Activated CD8-positive, alpha-beta memory T cell treated with anti-CD3 and anti-CD28 coated beads for 4 hours (primary cell): ENCODE measurements at places on chromosomes 2 and 18.

DNA sequence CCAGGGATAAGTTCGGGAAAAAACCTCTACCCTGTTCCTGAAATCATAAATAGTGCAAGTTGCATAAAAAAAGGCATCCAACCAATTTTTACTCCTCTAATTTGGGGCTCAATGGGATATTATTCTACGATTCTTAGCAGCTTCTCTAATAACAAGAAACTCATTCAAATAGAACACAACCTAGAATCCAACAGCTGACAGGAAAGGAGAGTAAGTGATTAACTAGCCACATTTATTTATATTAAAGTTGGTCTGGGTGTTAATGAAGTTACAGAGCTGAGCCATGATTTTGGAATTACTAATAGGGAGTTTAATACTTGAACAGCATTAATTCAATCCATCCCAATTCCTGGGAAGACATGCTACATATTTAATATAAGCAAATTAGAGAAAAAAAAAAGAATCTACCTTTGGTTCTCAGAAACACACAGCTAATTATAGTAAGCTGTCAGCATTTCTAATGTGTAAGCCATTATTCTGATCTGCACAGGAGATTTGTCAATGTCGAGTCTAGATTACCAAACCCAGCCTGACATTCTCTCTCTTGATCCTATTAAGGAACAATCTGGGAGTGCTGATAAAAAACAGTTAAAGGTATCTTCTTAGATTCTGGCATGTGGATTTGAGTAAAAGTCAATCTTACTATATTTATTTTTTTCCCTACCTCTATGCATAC lies 267.7 kb downstream of the NBAS start:
- DNase-seq, result no peak

- no peak for DNase-seq
Observed at GRCh38 chr18:74500372-74500771, 4.2 kb downstream of the CNDP2 start.

- DNase-seq, result no peak
Observed at GRCh38 chr2:19982268-19982667, 7.6 kb downstream of the WDR35 start.

- DNase-seq, result no peak
Observed at GRCh38 chr2:108965540-108966289, 23.3 kb downstream of the EDAR start.

GRCh38 chr2:190545555-190546385 lies 11.2 kb upstream of the NEMP2 start:
- no peak for DNase-seq

- DNase-seq, result no peak
Observed at GRCh38 chr2:696999-697627, 19.9 kb upstream of the TMEM18 start.

- no peak for DNase-seq
Observed at GRCh38 chr2:104860451-104860790, 6.5 kb downstream of the POU3F3 start.

DNA sequence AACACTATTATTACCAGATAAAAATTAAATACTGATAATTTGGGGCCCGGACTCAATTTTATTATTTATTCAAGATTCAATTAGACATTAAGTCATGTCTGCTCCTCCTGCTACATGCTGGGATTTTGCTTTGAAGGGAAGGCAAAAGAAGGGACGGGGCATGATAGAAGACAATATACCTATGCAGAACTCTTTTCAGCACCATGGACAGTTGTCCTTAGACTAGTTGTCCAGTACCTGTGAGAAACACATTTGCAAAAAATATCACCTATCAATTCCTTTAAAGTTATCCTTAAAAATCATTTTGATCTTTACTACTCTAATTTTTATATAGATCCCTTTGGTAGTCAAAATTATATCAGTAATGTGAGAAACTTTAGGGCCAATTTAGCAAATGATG lies 100.2 kb upstream of the SULT1C3 start:
- no peak for DNase-seq

GRCh38 chr18:36302676-36303075 lies 5.2 kb downstream of the FHOD3 start:
- no peak for DNase-seq

GRCh38 chr2:105660489-105660888 lies 84.2 kb upstream of the NCK2 start:
- no peak for DNase-seq

GRCh38 chr2:117519721-117520120 lies 294.8 kb upstream of the DDX18 start:
- no peak for DNase-seq

DNA sequence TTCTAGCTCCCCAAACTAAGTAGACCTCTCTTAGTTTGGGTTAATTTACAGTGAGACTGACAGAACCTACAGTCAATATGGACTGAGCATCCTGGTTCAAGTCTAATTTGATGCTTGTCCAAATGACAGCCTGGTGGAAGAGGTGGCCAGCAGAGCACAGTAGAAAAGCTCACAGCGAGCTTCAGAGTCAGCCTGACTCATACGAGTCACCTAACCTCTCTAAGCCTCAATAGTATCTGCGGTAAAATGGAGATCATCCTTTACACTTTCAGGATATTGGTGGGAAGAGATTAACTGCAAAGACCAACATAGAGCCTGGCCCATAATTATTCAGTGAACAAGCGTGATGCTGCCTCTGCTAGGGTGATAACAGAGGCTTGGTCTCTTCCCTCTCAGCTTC lies 54.5 kb downstream of the DOCK10 start:
- DNase-seq, result no peak

DNA sequence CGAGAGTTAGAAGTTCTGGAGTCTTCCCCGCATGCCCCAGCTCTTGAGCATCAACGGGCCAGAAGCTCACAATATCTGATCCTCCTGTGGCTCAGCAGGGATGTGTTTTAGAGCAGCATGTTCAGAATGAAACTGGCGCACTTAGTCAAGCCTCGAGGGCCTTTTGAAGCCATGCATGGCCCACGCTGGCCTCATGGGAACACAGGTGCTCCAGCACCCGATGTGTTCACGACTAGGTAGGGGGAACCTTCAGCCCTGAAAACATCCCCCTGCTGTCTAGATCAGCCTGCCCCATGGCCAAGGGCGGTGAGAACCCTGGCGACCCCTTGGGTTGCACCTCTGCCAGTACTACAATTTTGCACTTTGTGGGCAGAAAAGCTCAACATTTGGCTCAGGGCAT lies 32.8 kb downstream of the MSH6 start:
- DNase-seq, result no peak

GRCh38 chr2:198165289-198165688 lies 360.9 kb downstream of the PLCL1 start:
- DNase-seq, result no peak

- DNase-seq, result no peak
Observed at GRCh38 chr2:44100351-44100750, 68.3 kb upstream of the PPM1B start.

DNA sequence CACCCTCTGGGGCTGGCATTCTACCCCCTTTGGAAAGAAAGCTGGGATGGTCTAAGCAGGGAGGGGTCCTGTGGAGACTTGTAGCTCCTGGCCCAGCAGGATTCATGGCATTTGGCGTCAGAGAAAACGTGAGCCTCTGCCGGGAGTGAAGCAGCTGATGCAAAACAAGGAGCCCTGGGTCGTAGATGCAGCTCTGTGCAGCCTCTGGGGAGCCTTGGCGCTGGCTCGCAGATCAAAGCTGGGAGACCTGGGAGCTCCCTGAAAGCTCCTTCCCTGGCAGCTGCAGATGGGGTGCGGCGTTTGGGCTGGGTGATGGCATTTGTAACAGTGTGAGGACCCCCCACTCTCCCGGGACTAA lies 148.3 kb downstream of the KLHL29 start:
- no peak for DNase-seq

GRCh38 chr2:241598061-241598460 lies 38.9 kb downstream of the THAP4 start:
- no peak for DNase-seq

GRCh38 chr2:242054406-242054805 lies 184.9 kb downstream of the RTP5 start:
- DNase-seq, result no peak

DNA sequence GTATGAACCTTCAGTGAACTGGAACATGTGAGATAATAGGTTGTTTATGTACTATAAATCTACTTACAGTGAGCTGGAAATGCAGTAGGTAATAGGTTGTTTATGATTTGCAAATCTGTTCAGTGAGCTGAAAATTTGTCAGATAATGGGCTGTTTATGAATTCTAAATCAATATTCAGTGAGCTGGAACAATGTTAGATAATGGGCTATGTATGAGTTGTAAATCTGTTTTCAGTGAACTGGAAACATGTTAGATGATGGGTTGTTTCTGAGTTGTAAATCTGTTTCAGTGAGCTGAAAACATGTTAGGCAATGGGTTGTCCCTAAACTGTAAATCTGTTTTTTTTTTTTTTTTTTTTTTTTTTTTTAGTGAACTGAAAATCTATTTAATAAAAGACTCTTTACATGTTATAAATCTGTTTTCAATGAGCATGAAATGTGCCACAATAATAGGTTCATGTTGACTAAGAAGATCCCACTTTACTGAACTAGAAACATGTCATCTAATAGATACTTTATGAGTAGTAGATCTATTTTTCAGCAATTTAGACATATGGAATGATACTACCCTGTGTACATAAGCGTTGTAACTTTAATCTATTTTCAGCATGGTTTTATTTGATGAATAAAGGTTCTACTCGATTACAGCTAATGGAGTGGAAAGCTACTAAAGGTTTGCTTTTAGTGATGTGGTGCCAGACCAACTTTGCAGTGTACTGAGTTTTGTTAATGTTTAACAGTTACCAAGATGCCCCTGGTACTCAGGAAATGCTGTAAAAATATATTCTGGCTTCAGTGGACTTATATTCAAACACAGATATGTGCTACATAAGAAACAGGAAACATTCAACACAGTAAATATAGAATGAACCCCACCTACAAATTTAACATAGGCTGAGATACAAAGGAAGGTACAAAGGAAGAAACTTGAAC lies 1471.8 kb downstream of the LRP1B start:
- no peak for DNase-seq

- DNase-seq, result no peak
Observed at GRCh38 chr2:63101954-63102353, 51.3 kb downstream of the OTX1 start.

DNA sequence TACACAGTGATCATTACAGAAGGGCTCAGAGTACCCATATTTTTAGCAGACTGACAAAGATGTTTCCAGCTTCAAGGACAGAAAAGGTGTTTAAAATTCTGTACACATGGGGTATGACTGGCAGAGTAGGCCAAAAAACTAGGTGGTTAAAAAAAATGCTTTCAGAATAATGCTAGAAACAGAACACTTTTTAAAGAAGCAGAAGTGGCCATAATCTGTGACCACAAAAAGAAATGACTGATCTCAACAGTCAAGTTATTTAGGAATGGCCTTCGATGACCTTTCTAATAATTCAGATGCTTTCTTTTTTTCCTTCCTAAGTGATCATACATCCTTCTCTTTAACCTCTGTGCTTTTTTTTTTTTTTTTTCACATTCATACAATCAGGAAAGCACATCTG lies 4.1 kb upstream of the AQP4 start:
- no peak for DNase-seq

GRCh38 chr2:71800106-71800809 lies 346.9 kb downstream of the DYSF start:
- DNase-seq, result no peak
